Ureter (tissue), 1 donor: ENCODE measurements at places on chromosomes 7 and 10.
A peak's percentile ranks its signal among the peaks of the same experiment; 100 is the strongest.

DNA sequence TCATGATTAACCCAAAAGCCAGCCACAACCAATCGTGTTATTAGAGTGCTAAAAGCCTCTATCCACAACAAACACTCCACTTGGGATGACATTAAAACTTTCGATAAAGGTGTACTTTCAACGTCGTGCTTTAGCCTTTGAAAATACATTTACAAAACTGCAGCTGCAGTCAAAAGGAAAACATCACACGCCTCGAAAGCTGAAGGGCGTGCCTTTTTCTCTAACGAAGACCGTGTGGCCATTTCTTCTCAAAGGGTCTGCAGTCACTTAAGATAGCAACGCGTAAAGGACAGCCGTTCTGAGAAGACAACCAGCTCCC lies 1.1 kb downstream of the ARHGAP12 start:
- no peak for DNase-seq

- DNase-seq, result no peak
Measured at GRCh38 chr7:140078392-140078791, 15.6 kb upstream of the PARP12 start.

GRCh38 chr10:76111986-76112825 lies 680.8 kb downstream of the LRMDA start:
- DNase-seq, result peak; percentile 49

DNA sequence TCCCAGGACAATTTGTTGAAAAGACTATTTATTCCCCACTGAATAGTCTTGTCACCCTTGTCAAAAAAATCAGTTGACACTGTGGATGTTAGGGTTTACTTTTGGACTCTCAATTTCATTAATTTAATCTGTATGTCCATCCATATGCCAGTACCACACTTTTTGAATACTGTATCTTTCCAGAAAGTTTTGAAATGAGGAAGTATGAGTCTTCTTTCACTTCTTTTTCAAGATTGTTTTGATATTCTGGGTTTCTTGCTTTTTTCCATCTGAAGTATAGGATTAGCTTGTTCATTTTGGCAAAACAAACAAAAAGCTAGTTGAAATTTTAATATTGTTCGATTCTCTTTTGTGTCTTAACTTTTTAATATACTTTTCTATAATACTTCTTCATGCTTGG lies 21.7 kb downstream of the KLHDC10 start:
- DNase-seq, result no peak

GRCh38 chr10:72695496-72695895 lies 3.6 kb downstream of the MCU start:
- no peak for DNase-seq

GRCh38 chr7:77353407-77353721 lies 62.8 kb downstream of the GSAP start:
- DNase-seq, result no peak

DNA sequence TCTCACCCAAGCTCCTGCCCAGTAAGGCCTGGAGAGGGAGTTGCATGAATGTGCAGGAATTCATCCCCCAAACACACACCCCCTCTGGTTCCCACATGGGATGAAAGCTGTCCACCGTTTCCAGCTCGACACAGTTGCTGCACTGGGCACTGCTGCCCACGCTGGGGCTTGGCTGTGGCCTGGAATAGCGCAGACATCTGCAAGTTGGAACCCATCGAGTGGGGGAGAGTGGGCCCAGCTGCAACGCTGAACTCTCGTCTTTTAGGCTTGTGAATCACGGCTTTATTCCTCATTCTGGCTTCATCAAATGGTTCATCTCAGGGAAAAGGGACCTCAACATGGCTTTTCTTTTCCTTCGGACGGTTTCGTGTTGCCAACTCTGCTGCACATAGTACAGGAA lies 264.7 kb downstream of the DNAJB6 start:
- no peak for DNase-seq

- no peak for DNase-seq
Measured at GRCh38 chr7:78127009-78127408, 328.4 kb downstream of the PHTF2 start.

DNA sequence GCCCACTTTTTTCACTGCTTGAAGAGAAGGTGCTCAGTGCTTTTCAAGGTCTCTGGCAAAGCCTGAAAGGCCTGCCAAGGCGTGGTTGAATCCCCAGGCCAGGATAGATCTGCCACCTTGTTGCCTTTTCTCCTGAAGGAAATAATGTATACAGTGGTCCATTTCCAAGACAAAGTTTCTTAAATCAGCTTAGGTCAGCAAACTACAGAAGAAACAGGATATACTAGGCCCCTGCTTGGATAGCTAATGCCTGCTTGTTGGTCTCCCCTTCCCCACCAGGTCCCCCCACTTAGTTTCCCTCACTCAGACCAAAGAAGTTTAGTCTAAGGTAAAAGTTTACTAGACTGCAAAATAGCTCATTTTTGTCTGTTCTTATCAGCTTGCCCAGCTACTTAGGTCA lies 19.9 kb downstream of the COL17A1 start:
- DNase-seq, result no peak

DNA sequence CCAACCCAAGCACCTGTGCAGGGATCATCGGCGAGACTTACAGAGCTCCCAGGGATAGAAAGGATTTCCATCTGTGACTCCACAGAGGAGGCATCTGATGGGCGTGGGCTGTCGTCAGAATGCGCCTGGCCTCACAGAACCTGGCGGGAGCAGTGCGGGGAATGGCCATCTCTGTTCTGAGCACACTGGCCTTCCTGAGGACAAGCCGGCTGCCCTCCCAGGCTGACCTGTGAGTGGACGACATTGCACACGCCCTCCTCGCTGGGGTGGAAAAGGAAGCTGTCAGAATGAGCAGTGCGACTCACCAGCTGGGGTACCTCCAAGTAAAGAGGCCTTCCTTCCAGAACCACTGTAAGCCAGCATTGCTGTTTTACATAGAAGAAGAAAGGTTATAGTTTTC lies 234.6 kb upstream of the PITRM1 start:
- DNase-seq, result no peak

GRCh38 chr10:5951721-5952407 lies 25.5 kb downstream of the IL15RA start:
- no peak for DNase-seq

GRCh38 chr7:105612806-105613205 lies 31.5 kb upstream of the EFCAB10 start:
- no peak for DNase-seq

DNA sequence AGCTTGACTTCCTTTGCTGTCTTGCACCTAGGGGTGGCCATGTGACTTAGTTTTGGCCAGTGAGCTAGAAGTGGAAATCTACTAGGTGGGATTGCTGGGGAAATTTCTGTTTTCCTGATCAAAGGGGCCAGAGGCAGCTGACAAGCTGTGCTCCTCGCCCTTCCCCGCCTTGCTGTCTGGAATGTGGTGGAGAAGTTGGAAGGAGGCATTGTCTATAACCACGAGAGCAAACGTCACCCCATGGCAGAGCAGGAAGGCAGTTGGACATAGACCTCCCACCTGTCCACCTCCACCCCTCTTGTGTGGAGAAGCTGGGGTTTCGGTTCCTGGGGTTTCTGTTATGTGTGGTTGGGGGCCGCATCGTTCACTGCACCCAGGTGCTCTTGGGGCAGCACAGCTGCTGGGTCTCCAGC lies 7.3 kb downstream of the SFRP5 start:
- no peak for DNase-seq

- DNase-seq, result peak; percentile 64
Measured at GRCh38 chr10:30553626-30554439, 75.7 kb downstream of the LYZL2 start.

DNA sequence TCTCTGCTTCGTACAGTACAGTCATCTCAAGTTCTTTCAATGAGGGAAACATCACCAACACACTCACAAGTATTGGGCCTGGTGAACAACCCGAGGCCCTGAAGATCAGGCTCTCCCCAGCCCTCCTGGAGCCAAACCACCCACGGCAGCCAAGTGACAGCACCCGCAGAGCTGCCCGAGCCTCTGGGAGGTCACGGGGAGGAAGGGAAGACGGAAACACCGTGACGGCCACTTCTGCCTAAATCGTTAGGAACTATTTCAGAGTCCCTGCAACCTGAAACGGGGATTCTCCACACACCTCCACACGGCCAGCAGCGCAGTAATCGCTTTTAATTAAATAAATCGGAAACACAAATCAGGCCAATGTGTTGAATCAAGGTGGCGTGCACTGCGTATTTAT lies 222.6 kb downstream of the MAD1L1 start:
- no peak for DNase-seq

DNA sequence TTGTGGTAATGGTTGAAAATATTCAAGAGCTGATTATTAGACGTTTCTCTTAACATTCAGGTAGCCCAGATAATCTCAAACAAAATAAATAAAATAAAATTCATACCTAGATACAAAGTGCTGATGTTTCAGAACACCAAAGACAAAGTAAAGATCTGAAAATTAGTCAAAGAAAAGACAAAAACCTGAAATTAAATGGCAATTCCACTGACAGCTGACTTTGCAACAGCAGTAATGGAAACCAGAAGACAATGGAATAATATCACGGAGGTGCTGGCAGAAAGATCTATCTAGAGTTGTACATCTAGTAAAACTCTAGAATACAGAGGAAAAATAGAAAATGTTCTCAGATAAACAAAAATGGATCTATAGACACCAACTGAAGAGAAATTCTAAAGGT lies 58.0 kb upstream of the IKZF1 start:
- DNase-seq, result no peak

DNA sequence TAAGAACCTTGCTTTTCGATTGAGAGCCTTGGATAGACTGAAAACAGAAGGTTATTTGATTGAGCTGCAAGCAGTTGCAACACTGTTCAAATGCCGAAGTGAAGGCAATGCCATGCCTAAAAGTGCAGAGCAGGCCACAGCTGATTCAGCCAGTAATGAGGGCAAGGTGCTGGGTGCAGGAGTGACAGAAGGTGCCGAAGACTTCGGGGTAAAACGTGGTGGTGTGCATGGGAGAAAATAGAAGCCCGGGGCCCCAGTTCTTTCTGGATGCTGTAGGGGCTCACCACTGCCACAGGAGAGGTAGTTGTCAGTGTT lies 43.6 kb upstream of the GATAD1 start:
- DNase-seq, result no peak

- DNase-seq, result no peak
Measured at GRCh38 chr10:128345353-128345752, 219.1 kb upstream of the MKI67 start.

GRCh38 chr7:109895536-109895935 lies 1195.4 kb upstream of the LRRN3 start:
- DNase-seq, result no peak

GRCh38 chr10:30491916-30492515 lies 58.0 kb downstream of the MAP3K8 start:
- no peak for DNase-seq

- DNase-seq, result no peak
Measured at GRCh38 chr10:4474829-4475228, 351.2 kb upstream of the AKR1E2 start.

- DNase-seq, result no peak
Measured at GRCh38 chr10:34219753-34220548, 595.1 kb downstream of the PARD3 start.

DNA sequence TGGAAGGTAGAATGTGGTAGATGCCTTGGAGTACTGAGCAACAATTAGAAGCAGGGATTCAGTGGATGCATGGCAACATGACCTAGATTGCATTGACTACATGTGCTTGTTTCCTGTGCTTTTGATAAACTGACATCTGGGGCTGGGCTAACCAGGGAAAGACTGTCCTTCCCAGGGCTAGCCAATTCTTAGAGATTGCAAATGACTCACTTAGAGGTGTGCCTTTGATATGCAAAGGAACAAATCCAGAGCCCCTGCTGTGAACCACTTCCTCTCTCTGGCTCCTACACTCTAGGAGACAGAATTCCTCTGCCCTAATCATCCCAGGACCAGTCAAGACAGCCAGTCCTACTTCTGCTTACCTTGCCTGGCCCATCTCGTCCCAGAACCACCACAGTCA lies 651.5 kb downstream of the LRMDA start:
- DNase-seq, result no peak

- no peak for DNase-seq
Measured at GRCh38 chr10:116984202-116984990, 20.6 kb downstream of the SHTN1 start.

- DNase-seq, result peak; percentile 12
Measured at GRCh38 chr10:43236176-43236850, 30.6 kb downstream of the RASGEF1A start.

DNA sequence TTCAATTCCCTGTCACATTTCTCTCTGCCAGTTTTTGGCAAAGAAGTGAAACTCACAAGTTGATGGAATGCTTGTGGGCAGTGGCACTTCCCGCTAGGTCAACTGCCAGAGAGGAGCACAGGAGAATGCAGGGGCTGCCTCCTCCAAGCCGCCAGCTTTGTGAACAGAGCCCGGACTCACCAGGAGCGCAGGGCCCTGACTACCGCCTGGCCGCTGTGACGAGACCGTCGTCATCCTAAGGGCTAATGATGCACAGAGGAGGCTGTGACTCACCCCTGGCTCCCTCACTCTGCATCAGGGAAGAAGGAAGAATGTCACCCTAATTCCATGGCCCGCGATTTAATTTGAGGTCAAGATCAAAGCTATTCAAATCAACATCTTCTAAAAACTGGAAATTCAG lies 123.9 kb downstream of the TAX1BP1 start:
- no peak for DNase-seq

DNA sequence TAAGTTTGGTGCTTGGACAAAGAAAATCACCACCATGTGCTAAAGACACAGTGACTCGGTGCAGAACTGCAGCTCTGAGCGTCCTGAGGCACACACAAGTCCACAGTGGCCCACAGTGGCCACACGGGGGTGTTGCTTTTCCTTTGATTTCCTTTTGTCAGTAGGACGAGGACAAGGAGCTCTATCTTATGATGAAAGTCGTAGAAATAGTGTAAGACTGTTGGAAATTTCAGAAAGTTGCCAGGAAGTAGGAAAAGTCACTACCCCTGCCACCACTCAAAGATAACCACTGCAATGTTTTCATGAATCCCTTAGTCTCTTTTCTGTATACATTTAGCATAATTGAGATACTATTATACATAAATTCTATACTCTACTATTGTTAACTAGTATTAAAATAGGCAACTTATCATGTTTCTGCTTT lies 146.0 kb downstream of the TNS3 start:
- DNase-seq, result peak; percentile 67

GRCh38 chr10:24008164-24009091 lies 200.5 kb upstream of the KIAA1217 start:
- DNase-seq, result no peak

DNA sequence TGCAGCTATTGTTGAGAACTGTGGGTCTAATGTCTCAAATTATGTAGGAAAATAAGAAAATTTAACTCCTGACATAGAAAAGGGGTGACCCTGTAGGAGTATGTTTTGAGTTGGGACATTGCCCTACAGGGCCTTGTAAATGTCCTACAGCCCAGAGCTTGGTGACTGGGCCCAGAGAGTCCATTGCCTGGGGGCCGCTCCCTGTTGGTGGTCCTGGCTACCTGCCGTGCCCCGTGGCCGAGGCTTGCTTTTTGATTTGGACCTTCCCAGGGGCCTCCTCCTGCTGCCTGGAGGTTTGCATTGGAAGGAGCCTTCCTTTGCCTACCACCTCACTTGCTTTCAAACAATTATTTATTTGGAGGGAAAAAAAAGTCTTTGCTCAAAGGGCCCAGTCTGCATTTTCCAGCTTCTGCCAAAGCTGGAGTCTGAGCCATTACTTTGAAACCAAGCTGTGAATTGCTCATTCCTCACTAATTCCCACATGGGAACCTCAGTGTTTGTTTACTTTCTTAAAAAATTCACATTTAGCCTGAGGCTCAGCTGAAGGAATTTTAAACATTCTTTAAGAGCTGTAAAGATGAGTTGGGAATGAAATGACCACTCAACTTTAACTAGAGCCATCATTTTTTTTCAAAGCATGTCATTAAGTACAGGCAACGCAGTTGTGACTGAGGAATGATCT lies 355.0 kb downstream of the GLRX3 start:
- DNase-seq, result no peak
